Right cardiac atrium (tissue), 5 donors: ENCODE measurements at places on chromosomes 1 and 21. TPM values are rescaled to one million over a fixed set of nuclear protein-coding genes. Genes with fewer than 3 reads are reported as not detected.

DNA sequence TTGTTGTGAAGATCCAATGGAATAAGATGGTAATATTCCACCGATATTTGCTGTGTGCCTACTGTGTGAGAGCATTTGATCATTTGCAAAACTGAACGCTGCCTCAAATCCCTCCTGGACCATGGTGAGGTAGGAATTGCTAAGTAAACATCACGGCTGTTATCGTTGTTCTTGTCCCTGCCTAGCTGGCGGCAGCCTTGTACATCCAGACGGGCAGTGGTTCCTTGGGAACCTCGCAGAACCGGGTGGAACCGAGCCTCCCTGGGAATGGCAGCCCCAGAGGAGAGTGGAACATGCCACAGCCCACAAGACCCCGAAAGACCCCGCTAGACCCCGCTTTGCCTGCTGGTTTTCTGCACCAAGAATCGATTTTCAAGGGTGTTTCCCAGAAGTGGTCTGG lies 60.9 kb downstream of the TAS1R2 start:
- no peak for DNase-seq

DNA sequence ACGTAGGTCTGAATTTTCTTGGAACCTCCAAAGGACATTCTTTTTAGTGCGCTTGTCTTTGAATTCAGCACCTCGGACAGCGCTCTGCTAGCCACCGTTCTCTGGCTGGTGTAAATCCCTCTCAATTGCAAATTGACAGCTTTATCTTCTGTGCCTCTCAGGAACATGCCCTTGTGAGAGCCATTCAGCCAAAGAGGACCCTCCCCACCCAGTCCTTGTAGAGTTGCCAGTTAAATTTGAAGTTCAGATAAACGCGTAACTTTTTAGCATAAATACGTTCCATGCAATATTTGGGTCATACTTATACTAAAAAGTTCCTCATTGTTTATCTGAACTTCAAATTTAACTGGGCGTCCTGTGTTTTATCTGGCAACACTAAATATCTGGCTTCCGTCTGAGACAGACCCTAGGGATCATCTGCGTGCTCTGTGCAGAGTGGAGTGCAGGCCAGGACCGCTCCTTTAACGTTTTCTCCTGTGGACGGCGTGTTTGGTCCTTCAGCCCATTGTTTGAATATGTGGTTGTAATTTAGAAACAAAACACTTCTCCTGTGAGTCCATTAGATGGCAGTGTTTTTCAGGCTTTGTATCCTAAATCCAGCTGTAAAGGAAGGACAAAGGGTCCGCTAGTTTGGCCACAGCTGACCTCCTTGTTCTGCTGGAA lies 7.0 kb downstream of the KCNAB2 start:
- peak; percentile 87 for DNase-seq

- no peak for DNase-seq
Observed at GRCh38 chr1:32627596-32628162, 22.7 kb downstream of the ZBTB8OS start.

DNA sequence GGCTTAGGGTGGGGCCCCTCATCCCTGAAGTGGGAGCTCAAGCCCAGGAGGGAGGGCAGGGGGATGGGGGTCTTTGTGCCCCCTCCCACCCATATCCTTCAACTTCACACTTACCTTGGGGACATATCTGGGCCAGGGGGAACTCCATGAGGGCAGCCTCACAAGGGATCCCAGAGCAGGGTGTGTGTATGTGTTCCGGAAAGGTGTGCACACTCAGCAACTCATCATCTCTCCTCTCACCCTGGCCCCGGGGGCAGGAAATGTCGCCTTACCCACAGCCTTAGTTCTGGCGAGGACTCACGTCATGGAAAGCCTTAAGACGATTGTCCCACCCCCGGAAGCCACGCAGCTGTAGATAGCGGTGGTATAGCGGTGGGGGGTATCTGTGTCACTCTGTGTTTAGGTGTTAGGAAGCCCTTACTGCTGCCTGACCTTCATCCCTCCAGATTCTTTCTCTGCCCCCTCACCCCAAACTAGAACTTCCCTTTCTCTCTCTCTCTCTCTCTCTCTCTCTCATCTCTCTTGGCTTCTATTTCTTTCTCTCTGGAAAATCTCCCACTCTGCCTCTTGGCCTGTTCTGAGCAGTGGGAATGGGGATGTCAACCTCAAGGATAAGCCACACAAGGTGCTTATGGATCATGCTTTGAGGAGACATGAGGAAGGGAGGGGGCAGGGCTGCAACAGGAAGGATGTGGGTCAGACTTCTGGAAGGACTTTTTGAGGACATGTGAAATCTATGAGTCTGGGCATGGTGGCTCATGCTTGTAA lies at the start of gene SH2D2A:
SH2D2A (minus strand) TSS at position 288 of the 768 bp plus-strand sequence; CDS start at position 148, 140 bp downstream.
- peak; percentile 67 for DNase-seq

DNA sequence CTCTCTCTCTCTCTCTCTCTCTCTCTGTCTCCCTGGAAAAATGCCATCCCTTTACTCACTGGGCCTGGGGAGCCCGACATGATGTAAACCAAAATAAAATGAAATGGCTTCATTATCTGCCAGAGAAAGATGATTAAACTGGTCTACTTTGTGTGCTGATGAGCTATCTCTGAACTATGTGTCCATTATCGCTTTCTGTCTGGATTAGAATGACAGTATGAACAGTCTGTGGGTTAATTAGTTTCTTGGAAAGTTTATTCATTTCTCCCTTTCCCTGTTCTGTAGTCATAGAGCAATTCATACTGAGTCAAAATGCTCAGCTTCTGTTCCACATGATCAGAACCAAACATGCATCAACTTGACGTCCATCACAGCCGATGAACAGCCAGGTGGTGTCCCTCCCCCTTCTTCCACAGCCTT lies 72.4 kb upstream of the KCND3 start:
- DNase-seq, result no peak

GRCh38 chr1:182351790-182352364 lies 39.7 kb downstream of the GLUL start:
- no peak for DNase-seq

GRCh38 chr1:161121834-161122233 lies 3.9 kb downstream of the NIT1 start:
- no peak for DNase-seq

DNA sequence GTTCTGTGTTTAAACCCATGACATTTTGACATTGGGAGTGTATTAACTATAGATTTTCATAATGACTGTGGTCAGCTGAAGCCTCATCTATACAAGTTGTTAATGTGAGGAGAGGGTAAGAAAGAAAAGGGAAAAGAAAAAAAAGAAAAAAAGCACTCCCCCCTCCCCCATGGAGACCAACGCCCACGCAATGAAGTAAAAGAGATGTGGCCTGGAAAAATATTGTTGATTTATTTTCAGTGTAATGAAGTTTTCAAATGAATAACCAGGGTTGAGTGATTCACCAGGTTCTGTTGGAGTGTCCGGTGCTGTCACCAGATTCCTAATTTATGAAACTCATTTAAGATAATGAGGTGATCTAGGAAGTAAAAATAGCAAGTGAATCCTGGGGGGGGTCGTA lies 4.7 kb downstream of the RNF220 start:
- no peak for DNase-seq

GRCh38 chr1:12774801-12775345 lies 1.3 kb downstream of the PRAMEF12 start:
- DNase-seq, result no peak

DNA sequence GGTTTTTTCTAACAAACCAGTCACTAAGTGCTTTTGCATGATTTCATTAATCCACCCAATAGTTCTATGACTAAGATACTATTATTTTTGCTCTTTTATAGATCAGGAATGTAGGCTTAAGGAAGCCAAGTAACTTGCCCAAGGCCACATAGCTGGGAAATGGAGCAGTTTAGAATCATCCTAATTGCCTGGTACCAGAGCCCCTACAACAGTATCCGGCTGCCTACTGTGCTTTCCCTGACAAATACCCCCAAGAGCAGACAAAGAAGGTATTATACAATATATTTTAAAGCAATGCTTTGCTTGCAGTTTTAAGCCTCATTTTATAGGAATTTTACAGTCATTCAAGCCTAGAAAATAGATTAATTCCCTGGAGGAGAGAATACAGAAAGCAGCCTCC lies 45.5 kb upstream of the RASAL2 start:
- no peak for DNase-seq

DNA sequence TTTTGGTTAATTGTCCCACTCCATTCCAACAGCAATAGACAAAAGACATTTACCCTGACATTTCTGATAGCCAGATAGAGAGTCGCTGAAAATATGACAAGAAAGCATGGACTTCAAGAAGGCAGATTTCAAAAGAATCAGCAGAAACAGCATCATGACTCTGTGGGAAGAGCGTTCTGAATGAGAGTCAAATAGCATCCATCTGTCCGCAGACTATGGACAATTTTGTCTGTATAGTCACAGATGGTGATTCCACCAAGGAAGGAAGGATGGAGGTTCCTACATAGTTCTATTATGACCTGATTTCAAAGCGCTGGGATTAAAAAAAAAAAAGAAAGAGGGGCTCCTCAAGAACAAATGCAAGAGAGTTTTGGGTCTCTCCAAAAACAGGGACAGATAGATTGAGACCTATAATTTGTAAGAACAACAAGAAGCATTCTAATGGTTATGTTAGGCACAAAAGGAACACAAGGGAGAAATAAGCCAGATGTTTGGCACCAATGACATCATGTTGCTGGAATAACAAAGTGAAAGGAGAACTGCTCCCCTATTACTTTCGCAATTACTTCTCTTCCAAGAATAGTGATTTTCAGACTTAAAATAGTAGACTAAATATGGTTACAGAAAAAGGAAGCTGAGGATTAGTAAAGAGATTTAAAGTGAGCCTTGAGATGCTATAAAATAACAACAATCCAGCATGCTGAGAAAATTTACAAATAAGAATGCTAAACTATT lies 28.5 kb downstream of the NIBAN1 start:
- no peak for DNase-seq

DNAJC8 gene
- total RNA-seq, result 71.6 TPM

OPRD1 gene
- not detected for total RNA-seq

GRCh38 chr1:228308628-228309325 lies 97.9 kb downstream of the TRIM11 start:
- no peak for DNase-seq

DNA sequence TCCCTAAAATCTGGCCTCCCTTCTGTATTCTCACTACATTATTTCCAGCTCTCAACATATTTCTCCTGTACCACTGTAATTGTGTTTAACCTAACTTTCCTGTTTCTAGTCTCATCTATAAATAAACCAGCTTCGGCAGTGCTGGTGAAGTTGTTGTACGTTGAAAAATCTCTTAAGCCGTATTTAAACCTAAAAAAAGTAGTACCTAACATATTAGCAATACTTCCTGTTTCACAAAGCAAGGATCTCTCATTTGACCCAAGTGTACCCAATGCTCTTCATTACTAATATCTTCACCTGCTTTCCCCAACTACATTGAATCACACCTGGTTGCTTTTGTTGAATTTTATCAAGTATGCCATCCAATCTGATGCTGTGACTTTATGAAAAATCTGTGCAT lies 42.2 kb upstream of the RGS21 start:
- no peak for DNase-seq

LCE1D gene
- total RNA-seq, result not detected

DNA sequence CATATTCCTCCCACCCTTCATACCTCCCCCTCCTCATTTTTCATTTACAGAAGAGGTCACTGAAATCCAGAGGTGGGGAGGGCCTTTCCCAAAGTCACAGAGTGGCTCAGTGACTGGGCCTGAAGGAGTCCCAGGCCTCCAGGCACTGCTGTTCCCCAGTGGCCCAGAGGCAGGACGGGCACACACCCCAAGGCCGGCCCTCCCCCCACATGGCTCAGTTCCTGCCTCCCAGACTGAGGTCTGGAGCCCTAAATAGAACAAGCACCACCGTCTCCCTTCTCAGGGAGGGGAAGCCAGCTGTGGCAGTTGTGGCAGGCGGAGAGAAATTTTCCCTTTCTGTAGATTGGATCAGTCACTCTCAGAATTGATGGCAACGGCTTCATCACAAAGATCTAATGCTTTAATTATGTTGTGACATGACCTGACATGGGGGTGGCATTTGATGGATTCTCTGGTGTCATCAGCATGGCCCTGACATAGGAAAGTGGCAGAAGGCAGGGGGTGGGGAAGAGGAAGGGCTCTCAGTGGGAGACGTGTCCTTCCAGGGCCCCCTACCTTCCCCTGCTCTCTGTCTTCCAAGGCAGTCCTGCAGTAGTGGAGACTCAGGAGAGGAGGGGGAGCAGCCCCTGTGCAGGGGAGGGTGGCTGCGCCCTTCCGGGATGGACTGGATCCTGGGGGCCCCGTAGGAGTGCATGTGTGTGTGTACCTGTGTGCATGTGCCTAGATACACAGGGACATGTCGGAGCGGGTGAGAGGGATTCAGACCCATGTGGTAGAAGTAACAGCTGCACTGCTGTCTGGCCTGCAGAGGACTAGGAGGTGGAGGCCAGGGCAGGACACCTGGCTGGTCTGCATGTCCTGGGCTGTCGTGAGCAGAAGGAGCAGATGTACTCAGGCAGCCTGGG lies 41.2 kb upstream of the FOXO6 start:
- DNase-seq, result peak; percentile 82

GRCh38 chr1:192983349-192983980 lies 75.7 kb downstream of the UCHL5 start:
- no peak for DNase-seq

- DNase-seq, result no peak
Observed at GRCh38 chr21:25370311-25370744, 237.0 kb downstream of the MRPL39 start.

PAQR6 gene
- 1.1 TPM for total RNA-seq

- no peak for DNase-seq
Observed at GRCh38 chr1:243261390-243261789, 5.5 kb downstream of the SDCCAG8 start.

- peak; percentile 22 for DNase-seq
Observed at GRCh38 chr21:34890724-34891612, 158.1 kb downstream of the RUNX1 start.

DNA sequence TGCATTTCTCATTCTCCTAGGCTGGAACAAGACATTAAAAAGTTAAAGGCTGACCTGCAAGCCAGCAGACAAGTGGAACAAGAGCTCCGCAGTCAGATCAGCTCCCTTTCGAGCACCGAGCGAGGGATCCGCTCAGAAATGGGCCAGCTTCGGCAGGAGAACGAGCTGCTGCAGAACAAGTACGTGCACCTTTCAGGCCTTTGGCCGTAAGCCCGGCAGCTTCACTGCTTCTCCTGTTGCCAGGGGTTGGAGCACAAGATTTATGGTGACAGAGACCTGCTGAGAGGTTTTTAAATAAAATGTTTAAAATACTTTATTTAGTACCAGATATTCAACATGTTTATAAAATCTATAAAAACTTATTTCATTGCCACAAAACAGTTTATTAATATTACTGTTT lies 53.4 kb downstream of the MACO1 start:
- peak; percentile 84 for DNase-seq
